ENCODE measurements at places on chromosomes 4 and X. TPM values are rescaled to one million over a fixed set of nuclear protein-coding genes. Genes with fewer than 3 reads are reported as not detected.

DNA sequence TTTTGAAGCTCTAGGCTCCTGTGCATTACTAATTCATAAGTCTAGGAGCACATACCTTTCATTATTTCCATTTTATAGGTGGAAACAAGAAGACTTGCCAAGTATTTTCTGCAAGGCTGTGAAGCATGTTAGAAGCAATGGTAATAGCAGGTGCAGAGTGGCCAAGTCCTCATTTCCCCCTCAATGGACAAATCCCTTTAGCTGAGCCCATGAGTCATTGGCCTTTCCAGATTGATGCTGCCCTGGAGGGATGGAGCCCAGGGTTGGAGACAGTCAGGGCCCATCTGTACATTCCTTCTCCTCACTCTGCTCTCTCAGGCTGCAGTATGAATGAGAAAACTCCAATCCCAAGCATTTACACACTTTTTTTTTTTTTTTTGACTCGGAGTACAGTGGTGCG, 6.6 kb downstream of the MGST2 start:
- no peak overlapping the region for H3K27ac ChIP-seq
- no peaks in the 10 kb centered on the region for H3K27me3 ChIP-seq
- DNase-seq: peak; percentile 26

DNA sequence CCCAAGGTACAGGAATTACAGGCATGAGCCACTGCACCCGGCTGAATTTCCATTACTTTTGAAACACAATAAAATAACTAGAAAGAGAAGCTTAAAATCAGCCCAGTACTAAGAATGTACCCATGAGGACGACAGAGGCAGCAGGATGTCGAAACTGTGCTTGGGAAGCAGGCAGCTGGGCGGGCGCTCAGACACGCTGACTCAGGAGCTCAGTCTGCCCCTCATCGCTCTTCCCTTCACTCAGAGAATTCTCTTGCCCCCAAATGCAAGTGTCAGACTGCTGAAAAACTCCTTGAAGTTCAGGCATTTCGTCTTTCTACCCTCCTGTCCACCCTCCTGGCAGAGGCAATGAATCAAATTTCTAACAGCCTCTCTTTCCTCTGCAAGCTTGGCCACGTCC, 41.0 kb upstream of the CDKN2AIP start:
- H3K27me3 ChIP-seq: peaks cover 7% of the 10 kb centered on the region
- H3K4me3 ChIP-seq: no peak overlapping the region
- no peak overlapping the region for H3K27ac ChIP-seq
- H3K36me3 ChIP-seq: no peaks in the 10 kb centered on the region

Gene CXCL3
- not detected for total RNA-seq

Gene MSANTD1
- 0.28 TPM for total RNA-seq

Gene MRFAP1L1
- total RNA-seq: 31.7 TPM

Gene GPR34
- not detected for total RNA-seq

Gene CD38
- not detected for total RNA-seq

Gene ATP7A
- 22.4 TPM for total RNA-seq
